Effector CD8-positive, alpha-beta T cell (primary cell): ENCODE measurements at places on chromosomes 2 and 18.

DNA sequence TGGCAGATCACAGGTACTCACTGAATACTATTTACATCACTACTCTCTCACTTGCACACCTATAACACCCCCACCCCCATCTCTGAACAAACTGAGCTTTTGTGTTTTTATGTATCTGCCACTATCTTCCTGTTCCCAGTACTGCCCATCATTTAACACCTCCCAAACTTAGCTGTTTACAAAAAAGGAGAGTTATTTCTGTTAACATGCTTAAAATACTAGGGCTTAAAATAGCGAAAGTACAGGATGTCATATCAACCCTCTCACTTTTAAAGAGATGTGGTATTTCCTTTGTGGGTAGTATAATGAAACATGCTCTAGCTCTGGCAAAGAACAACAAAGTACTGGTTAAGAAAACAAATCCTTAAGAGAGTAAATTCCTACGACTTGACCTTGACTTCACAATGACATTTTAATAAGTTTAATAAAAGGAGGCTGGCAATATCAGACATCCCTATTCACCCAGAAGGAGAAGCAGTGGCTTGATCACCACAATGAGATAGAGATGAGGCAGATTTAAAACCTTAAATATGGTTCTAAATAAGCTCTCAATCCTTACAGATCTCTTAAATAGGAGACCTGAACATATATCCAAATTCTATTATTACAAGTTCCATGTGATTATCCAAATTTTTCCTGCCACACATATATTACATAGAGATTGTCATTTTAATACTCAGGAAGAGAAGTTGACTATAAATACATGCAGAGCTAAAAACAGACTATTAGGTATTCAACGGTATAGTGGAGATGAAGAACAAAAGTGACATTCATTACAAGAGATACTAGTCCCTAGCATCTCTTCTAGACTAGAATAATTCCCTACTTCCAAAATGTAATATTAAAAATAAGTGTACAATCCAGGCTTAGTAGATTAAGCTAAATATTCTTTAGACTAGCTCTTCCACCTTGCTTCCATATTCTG, 36.9 kb downstream of the TRAK2 start:
- DNase-seq: no peak

DNA sequence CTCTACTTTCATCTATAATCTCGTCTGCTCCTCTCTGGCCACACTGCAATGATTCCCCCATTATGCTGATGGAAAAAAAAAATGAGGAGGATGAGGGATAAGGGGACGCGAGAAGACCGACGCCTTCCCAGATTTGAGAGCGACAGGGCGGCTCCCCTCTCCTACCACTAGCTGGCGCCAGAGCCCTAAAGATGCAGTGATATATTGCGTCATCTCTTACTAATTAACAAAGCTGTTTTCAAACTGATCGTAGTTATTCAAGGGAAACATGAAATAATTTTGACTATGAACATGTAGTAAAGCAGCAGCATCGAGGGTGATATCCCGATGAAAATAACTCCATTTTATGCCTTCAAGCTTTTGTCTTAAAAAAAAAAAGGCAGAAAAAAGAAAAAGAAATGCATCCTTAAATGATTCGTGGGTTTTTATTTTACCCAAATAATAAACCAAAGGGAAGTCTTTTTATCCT, 48.0 kb upstream of the HNRNPA3 start:
- peak; percentile 77 for DNase-seq

DNA sequence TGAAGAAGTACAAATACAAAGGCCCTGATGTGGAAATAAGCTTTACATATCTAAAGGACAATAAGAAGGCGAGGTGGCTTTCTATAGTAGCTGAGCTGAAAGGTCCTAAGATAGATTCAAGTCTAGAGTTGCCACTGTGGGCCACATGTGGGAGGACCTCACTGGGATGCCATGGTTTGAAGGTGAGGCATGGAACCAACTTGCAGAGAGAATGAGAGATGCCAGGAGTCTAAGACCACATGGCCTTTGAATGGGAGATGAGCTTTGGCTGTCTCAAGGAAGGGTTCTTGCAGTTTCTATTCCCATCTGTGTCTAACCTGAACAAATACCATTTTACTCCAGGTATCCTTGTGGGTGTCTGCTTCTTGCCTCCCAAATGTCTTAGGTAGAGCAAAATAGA, 53.6 kb downstream of the HNMT start:
- no peak for DNase-seq

DNA sequence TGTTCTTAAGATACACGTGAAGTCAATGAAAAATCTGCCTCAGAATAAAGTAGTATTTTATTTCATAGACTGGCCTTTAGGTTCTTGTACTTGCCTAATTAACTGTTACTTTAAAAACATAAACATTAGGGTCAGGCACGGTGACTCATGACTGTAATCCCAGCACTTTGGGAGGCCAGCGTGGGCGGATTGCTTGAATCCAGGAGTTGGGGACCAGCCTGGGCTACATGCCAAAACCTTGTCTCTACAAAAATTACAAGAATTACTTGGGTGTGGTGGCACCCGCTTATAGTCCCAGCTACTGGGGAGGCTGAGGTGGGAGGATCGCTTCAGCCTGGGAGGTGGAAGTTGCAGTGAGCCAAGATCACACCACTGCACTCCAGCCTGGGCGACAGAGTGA, 16.0 kb upstream of the SNORC start:
- no peak for DNase-seq
